ENCODE measurements at places on chromosomes 7 and 10. TPM values are rescaled to one million over a fixed set of nuclear protein-coding genes. Genes with fewer than 3 reads are reported as not detected.

Gene APBB1IP
- 2.7 TPM for total RNA-seq

Gene CALCR
- 7.0 TPM for total RNA-seq

DNA sequence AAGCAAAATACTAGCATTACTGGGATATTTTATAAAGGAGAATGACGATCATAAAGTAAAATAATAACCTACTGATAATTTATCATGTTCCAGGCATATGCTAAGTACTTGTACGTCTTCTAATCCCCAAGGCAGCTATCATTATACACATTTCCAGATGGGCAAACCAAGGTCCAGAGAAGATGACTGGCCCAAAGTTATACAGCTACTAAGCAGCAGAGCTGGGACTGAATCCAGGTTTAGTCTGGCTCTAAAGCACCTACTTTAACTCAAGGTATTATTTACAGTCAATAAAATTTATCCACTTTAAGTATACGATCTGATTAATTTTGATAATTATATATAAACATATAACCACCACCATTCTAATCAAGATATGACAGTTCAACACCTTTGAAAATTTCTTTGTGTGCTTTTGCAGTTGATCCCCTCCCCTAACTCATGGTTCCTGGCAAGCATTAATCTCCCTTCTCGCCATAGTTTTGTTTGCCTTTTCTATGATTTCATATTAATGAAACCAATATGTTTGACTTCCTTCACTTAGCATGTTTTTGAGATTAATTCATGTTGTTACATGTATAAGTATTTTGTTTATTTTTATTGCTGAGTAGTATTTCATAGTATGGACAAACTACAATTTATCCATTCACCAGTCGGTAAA, 126.7 kb downstream of the CPEB3 start:
- no peak for DNase-seq

Gene PDGFA
- 50.6 TPM for total RNA-seq

DNA sequence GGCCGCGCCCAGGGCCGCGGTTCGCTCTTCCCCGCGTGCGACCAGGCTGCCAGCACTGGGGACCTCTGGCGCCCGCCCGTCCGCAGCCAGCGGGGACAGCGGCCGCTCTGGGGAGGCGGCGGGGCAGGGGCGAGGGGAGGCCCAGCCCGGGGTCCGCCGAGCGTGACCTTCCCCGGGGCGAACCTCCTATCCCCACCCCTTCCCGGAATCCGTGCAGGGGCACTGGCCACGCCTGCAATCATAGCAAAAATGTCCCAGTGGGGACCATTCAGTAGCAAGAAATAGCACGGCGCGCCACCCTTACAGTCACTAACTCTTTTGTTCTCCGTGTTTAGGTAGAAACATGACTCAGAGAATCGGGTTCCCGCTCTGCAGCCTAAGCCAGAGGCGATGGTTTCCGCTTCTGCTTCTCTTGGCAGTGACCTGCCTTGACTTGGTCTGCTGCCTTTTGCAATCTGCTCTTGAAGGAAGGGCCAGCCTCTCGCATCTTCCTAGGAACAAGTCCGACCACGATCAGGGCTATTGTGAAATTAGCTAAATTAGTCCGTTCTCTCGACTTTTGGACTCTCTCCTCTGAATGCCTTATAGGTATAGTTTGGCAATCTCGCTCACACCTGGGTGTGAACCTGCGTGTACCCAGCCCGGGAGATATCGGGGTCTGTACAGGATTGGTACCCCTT, 79.3 kb upstream of the ACBD5 start:
- DNase-seq: peak; percentile 58

GRCh38 chr7:92639966-92640365, 49.8 kb upstream of the FAM133B start:
- DNase-seq: no peak

Gene JAZF1
- total RNA-seq: 30.4 TPM

DNA sequence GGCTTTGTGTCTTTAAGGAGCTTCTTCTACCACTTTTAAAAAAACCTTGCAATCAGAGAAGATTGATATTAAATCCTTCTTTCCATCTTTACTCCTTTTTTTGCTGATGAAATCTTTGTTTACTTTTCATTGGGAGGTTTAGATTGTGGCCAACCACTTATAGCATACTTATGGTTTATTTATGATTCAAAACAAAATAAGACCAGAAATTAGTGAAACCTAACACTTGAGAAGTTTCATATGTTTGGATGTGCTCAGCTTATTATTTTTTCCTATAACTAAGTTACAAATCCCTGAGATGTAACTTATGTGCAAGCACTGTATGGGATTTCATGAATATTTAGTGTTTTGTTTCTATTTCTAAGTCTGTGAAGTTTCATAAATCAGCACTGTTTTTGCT, 13.5 kb upstream of the PRPS1L1 start:
- DNase-seq: no peak

DNA sequence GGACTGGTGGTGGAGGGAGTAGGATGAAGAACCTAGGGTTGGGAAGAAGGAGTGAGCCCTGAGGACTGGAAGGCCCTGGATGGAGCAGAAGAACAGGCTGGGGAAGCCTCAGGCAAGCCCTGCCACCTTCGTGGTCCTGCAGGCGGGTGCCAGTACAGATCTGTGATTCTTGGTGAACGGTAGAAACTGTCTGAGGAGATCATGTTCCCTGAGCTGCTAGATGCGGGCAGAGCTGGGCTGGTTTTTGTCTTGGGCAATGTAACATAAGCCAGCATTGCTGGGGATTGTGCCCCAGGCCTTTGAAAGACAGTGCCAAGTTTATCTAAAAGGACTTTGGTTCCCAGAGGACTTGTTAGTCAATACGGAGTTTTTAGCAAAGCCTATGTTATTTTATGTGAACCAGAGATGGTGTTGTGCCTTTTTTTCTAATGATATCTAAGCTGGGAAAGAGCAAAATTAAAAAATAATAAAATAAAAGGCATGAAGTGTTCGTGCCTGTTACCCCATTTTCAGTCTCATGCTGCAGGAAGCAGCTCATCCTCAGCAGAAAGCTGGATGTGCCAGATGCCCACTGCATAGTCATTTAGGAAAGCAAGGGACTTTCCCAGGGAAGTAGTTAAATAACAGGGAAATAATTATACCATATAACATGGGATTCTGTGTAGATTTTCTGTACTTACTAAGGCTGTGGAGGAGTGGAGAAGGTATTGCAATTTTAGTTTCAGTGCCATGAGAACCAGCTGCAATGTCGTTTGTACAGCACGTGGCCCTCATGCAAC, 24.4 kb upstream of the FIGNL1 start:
- DNase-seq: peak; percentile 17

Gene CCDC172
- not detected for total RNA-seq

GRCh38 chr7:42227541-42227935, 9.5 kb downstream of the GLI3 start:
- peak; percentile 36 for DNase-seq

Gene CHCHD1
- total RNA-seq: 18.7 TPM

- DNase-seq: peak; percentile 83
Observed at GRCh38 chr7:114922652-114923402, 933 bp downstream of the MDFIC start.

Gene TNS3
- total RNA-seq: 39.7 TPM

DNA sequence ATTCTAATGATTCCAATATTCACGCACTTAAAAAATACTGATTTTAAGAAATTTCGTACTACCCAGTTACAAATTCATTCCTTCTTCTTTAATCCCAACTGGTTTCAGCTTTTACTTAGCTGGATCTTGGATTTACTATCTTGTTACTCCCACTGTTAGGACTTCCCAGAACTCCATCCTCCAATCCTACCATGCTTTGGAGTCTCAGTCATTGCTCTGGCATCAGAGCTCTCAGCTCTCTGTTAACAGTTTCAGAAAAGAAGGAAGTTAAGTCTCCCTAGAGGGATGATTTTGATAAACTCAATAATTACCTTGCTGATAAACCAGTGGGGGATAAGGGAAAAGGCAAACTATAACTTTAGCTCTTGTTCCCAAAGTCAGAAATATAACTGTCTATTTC, 9.5 kb downstream of the PPA1 start:
- no peak for DNase-seq

- DNase-seq: no peak
Observed at GRCh38 chr10:119291223-119291900, 84.0 kb downstream of the GRK5 start.

- DNase-seq: no peak
Observed at GRCh38 chr7:30023524-30023923, 3.0 kb downstream of the FKBP14 start.

Data from tongue (tissue), 3 donors.